ENCODE measurements at places on chromosomes 7 and 10.

DNA sequence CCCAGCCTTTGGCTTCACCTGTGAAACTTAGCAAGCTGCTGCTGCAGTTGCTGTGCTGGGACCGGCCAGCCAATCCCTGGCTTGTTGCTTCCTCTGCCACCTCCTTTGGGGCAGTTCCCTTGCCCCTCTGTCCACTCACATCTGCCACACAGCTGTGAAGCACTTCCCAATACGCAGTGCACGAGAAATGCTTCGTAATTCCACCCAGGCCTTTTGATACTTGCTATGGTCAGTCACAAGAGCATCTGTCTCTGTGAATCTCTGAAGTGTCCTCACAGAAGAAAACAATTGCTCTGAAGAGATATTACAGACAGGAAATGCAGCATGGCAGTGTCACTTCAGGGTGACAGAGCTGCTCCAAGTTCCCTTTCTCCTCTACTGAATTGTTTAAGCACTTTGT lies 208.5 kb downstream of the PTEN start:
- DNase-seq: no peak

- no peak for DNase-seq
These were observed 465 bp upstream of the NPY start for GRCh38 chr7:24283554-24283896.

DNA sequence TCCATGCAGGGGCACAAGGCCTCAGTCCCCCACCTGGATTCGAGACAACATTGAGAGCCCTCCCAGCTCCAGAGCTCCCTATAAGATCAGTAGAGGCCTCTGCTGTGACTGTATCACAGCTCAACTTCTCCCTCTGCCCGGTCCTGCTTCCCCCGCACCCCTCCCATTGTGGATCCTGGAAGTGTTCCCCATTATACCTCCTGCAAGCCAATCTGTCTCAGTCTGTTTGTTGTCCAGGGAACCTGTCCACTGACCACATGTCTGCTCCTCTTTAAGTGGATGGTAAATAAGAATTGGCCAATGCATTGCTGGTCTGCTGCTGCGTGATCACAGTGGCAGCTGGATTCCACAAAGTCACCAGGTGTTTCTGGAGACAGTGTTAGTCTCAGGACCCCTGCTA lies 259.7 kb upstream of the HABP2 start:
- DNase-seq: no peak

DNA sequence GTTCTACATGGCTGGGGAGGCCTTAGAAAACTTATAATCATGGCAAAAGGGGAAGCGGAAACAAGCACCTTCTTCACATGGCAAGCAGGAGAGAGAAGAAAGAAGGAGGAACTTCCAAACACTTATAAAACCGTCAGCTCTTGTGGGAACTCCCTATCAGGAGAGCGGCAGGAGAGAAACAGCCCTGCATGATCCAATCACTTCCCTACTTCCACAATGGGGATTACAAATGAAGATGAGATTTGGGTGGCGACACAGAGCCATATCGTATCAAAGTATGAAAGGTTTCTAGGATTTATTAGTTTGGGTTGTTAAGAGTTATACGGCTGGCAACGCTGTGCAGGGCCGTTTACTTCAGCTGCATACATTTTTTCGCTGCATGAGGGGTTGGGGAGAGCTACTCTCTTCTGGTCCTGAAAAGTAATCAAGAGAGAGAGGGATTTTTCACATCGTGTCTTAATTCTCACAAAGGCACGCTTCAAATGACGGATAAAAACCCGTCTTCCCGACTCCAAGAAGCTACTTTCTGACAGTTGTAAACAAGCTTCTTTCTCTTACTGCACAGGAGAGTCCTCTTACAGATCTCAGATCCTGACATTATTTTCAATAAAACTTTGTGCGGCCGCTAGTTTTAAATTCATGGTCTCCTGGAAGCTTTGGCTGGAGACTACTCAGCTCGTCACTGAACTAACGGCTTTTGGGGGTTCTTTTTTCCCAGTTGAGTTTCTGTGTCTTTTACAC lies 751 bp upstream of the GTPBP10 start:
- DNase-seq: peak; percentile 42

GRCh38 chr7:33821970-33822369 lies 83.4 kb upstream of the BMPER start:
- DNase-seq: no peak

DNA sequence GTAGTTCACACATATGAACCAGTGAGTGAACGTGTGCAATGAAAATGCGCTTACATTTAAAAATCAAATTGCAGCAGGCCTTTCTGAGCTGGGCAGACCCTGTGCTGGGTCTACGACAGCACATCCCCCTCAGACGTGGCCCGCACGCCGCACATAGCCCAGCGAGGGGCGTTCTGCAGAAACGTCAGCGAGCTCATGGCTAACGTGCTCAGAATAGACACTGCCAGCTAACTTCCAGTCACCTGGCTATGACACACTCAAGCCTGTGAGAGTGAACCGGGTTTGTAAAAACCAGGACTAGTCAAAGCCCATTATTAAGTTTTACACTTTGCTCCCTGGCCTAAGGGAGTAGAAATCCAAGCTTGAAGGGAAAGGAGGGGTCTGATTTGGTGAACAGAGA lies 108.1 kb upstream of the INSIG1 start:
- DNase-seq: no peak

DNA sequence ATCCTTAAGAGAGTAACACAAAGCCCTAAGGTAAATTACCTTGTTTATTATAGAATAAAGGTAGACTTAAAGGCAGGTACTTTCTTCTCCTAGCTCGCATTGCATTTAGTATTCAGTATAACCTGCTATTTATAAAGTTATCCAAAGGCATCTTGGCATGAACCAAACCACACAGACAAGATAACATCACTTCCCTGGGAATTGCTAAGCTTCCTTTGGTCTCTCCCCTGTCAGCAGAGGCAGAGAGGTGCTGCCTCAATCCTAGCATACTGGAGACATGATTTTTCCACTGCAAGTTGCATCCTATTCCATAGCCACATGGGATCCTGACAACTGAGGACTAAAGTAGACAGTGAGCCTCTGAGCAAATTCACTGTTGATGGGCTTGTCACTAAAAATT lies 101.7 kb upstream of the IL6 start:
- DNase-seq: no peak

DNA sequence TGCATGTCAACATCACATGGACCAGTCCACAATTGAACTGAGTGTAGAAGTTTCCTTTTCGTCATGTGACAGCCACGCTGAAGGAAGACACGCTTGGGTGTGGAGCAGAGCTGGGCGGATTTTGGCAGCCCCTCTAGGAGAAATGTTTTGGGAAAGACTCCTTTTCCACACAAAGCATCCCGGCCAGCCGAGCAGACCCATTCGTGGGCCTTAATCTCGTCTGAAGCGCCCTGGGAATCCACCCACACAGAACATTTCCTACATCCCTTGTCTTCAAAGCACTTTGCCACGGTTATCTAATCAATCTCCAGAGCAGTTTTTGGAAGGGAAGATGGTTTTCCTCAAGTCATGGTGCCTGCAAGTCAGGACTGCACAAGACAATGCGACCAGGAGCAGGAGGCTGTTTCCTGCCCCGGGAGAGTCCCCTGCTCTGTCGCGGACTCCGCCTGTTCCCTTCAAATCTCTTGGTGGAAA lies 8.4 kb upstream of the IFT22 start:
- no peak for DNase-seq

DNA sequence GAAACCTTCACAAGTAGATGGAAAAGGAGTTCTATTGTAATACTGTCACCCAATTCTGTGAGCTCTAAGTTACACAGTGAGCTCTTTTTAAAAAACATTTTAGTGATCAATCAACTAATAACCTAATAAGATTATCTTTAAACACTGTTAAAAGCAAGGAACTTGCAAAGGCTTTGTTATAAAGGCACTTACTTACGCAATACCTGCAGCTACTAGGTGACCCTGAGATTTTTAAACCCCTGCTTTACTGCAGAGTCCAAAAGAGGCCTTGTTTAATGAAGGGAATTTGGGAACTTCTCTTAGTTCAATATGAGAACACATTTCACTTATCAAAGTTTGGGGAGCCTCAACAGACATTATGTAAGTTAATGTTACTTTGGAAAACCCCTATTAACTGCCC lies 53.3 kb downstream of the P4HA1 start:
- no peak for DNase-seq

GRCh38 chr10:103936022-103936421 lies 18.0 kb upstream of the STN1 start:
- no peak for DNase-seq

DNA sequence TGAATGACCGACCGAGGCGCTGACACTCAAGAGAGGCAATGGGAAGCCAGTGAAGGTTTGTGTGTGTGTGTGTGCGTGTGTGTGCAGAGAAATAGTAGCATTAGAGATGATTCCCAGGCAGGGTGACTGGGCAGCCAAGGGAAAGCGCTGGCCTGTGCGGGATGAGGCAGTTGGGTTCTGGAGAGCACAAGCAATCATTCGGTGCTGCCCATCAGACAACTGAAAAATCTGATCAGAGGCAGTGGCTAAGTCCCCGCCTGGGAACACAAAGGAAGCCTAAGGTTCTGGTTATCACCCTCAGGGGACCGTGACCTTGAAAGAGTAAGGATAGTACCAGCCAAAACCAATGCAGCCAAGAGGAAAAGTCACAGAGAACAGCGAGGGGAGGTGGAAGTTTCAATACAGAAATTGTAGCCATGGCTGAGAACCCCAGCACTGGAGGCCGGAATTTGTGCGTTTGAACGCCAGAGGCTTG lies 868 bp upstream of the PDCD4 start:
- no peak for DNase-seq

GRCh38 chr7:28671526-28671925 lies 259.2 kb downstream of the CREB5 start:
- DNase-seq: no peak

DNA sequence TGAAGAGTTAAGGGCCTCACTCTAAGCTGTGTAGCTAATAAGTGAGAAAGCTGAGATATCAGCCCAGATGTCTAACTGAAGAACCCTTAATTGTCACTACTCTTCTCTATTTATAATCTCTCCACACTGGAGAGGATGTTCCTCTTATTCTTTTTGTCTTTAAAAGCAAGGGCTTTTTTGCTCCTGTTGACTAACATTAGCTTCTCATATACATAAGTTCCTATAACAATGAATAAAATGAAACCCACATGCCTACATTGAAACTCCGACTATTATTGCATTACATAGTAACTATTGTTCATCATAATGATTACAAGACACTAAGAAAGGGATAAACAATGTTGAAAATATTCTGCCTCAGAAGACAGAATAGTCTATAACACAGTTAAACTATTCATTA lies 67.1 kb downstream of the GNAT3 start:
- DNase-seq: no peak

DNA sequence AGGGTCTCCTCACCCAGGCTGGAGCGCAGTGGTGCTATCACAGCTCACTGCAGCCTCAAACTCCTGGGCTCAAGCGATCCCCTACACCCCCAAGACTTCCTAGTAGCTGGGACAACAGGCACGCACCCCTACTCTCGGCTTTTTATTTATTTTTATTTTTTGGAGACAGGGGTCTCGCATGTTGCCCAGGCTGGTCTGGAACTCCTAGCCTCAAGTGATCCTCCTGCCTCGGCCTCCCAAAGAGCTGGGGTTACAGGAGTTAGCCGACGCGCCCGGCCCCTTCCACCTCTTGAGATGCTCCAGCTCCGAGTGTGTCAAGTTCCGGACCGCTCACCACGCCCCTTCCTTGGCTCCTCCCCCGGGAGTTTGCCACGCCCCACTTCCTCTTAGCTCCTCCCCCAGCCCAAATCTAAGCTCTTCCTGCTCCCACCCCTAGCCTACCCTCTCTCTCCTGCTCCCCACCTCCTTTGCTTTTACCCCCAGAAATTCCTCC lies 6.3 kb downstream of the NAT16 start:
- DNase-seq: no peak

- no peak for DNase-seq
These were observed 232.9 kb downstream of the DYNC1I1 start for GRCh38 chr7:96005271-96005670.

DNA sequence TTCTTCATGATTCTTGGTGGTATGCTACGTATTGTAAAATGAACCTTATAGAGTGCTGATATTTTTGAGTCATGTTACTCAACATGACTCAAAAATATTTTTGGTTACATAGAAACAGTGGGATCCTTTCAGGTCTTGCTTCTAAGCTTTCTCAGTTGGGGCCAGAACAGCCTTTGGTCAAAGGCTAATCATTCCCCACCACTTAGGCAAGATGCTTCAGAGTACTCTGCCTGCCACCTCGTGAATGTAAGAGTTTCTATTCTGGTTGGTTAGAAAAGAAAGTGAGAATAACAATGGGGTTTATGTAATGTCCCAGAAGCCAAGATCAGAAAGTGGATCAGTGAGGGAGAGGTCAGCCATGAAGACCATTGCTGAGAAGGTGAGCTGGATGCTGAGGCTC lies 327.8 kb downstream of the TCERG1L start:
- DNase-seq: no peak

GRCh38 chr10:60677531-60678129 lies 100.6 kb upstream of the CDK1 start:
- DNase-seq: no peak

GRCh38 chr10:116385994-116386809 lies 41.4 kb upstream of the PNLIPRP3 start:
- peak; percentile 26 for DNase-seq

- DNase-seq: no peak
These were observed 184.6 kb downstream of the SEC23IP start for GRCh38 chr10:120076996-120077706.

DNA sequence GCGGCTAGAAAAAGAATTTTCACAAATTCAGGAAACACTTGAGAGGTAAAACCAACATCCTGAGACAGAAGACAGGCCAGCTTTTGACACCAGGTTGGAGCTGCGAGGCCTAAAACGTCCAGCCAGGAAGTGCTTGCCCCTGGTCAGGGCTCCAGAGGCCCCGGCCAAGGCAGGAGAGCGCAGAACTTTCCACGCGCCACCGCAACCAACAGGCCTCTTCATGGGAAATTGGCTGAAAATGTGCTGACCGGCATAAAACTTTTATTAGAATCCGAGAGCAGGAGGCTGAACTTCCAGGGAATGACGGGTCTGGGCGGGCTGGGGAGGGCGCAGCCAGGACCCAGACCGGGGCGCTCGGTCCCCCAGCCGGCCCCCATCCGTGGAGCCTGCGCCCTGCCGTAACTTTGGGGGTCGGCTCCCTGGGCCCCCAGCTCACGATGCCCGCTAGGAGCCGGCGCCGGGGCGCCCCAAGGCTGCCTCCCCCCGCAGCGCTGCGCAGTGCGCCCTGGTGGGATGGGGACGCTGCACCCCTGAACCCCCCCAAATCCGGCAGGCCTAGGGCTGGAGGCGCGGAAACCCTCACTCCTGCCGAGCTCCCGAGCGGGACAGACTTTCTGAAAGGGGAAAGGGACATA lies 414.0 kb upstream of the MKI67 start:
- no peak for DNase-seq

- DNase-seq: no peak
These were observed 42.8 kb downstream of the MYL10 start for GRCh38 chr7:101586078-101586905.

- no peak for DNase-seq
These were observed 124.5 kb downstream of the TMEM178B start for GRCh38 chr7:141198194-141198958.

GRCh38 chr10:102368077-102368476 lies 27.4 kb upstream of the NFKB2 start:
- DNase-seq: no peak

- DNase-seq: peak; percentile 67
These were observed 16.2 kb upstream of the DLD start for GRCh38 chr7:107874605-107875446.

GRCh38 chr7:52830801-52831200 lies 204.6 kb upstream of the POM121L12 start:
- DNase-seq: no peak
